Kidney tubule cell (primary cell): ENCODE measurements at places on chromosomes 2 and 18.

DNA sequence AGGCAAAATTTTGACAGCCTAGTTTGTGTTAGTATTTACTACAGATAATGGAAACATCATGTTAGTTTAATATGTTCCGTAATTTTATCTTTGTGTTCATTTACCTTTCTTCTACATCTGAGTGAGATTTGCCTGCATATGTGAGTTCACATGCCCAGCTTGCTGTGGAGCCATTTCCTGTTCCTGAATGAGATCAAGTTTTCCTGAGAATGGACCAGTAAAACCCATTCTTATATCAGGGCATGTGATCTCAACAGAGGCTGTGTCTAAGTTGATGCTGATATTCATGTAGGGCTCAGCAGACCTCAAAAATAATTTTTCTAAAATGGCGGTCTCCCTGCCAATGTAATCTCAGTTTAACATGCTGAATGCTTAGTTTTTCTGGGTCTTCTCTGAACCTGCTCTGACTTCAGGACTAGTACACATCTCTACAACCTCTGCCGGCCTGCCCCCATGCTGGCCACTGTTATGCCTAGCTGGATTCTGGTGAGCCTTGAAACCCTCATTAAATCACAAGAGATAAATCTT, 1.0 kb downstream of the IL1A start:
- no peak for DNase-seq

DNA sequence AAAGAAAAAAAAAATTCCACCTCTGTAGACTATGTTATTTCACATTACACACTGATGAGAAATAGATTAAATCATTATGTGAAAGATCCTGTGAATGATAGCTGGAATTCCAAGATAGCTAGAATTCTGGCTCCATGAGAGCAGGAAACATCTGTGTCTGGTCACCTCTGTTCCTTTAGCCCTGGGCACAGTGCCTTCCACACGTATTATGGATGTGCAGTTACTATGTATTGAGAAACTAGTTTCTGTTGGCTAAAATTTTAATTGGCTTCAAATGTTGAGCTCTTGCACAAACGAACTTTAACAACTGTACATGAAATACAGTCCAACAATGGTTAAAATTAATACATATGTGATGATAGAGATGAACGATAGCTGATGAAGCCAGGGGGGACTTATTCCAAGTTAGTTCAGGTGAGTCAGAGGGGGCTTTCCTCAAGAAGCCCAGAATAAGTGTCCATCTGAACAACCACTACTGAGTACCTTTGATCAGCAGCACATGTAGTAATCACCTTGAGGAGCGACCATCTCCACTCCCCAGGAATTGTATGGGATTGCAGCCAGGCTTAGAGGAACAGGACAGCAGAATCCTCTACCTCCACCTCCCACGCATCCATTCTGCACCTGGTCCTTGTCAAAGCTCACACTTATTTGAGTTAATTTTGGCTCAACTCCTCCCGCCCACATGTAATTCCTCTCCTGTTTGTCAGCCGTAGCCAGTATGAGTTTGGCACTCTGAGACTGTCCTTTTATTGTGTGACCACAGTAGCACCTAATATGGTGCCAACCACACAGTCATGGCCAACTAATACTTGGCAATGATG, 68.6 kb downstream of the NABP1 start:
- DNase-seq: no peak

DNA sequence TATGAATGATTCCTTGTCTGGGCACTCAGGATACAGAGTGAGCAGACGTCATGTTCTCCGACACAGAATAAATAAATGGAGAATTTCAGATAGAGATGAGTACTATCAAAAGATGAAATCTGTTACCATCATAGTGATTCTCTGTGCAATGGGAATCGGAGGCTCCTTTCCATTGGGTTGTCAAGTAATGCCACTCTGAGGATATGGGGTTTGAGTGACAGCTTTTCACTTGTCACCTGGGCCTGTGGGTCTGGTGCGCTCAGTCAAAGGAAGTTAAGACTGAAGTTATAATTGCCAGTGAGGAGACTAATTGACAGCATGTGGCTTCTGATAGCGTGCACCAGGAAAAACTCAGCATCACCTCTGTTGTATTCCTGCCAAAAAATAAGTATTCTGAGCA, 387.2 kb downstream of the SOX11 start:
- no peak for DNase-seq

DNA sequence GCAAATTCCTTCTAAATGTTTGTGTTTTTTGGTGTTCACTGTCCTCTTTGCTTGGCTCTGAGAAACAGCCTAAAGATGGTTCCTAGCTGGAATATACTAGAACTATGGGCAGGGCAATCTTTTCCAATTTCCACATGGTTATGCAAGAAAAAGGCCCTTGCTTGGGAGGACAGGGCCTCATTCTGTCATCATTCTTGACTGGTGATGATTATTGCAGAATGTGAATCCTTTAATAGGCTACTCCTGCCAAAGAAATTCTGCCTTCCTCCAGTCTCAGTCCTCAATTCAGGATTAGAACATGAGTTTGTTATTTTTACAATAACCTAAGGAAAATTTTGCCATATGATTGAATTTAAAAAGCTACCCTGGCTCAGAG, 218.7 kb downstream of the HNMT start:
- no peak for DNase-seq

DNA sequence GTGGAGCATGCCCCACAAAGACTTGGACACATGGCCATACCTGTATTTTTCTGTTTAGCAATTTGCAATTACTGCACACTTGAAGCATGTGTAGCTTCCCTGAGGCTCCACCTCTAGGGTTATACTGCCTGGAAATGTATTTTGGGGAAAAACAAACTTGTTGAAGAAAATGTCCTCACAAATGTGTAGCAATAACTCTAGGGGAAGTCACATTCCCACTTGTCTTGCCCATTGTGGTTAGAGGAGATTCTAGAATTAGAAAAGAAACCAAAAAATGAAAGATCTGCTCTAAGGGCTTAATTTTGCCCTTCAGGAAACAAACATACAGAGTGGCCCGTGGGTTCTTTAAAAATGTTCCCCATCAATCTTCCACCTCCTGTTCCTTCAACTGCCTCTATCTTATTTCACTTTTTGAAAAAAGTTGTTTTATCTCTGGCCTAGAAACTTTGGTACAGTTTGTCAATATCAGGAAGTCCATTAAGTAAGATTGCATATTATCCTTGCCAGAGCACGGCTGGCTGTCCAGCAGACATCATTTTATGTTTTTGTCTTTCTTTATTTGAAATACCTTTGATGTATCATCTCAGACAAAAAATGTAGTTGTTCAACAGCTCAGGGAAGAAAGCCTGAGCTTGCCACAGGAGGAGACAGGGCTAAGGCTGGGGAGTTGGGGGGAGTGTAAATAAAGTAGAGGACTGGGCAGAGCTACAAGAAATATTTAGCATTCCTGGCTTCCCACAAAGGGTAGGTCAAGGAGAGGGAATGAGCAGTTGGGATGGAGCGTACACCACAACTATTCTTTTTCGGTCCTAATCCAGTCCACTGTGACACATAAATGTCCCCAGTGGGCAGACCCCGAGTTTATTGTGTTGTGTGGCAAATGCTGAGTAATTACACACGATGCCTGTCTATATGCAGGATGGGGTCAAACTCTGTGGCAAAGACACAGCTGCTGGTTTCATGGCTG, 96.8 kb upstream of the CDC42EP3 start:
- peak; percentile 93 for DNase-seq

DNA sequence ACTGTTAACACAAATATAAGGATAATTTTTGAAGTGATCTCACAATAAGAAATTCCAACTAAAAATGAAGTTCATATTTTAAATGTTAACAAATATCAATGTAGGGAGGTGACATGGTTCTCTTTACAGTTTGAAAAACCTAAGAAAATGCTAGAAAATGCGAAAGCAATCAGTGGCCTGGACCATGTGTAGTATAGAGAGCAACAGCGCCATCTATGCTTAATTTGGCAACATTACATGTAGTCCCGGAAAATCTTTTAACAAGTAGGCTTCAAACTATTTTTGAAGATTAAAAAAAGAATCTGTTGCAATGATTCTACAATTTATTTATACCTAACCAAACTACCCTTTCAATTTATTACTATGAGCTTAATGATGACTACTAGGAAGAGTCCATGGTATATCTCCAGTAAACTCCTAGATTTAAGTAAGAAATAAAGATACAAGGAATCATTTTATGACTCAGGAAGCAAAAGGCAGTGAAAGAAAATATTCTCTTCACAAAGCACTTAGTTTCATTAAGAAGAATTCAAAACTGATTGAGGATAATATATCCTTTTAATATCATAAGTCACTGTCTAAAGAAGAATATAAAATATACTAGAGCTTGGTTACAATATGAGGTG, 33.3 kb downstream of the NDUFA10 start:
- peak; percentile 56 for DNase-seq

GRCh38 chr18:22998344-22998743, 65.2 kb downstream of the RBBP8 start:
- no peak for DNase-seq

- DNase-seq: no peak
Observed at GRCh38 chr2:57407772-57408201, 638.8 kb upstream of the VRK2 start.

DNA sequence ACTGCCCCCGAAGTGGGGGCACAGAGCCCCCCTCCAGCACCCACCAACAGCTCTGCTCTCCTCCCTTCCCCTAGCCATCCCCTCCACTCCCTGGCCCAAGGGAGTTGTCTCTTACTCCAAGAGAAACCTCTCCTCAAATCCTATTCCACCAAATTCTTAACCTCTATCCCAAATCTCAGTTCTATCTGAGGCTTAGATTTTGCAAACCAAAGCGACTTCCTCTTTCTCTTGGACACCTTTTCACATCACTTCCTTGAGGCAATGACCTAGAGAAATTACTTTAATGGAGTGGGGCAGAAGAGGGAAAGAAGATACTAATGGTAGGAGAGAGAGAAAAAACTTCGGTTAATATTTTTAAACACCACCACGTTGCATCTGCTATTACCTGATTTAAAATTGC, 167.2 kb downstream of the SS18 start:
- no peak for DNase-seq

- DNase-seq: peak; percentile 48
Observed at GRCh38 chr2:178473931-178474330, 4.5 kb downstream of the FKBP7 start.

DNA sequence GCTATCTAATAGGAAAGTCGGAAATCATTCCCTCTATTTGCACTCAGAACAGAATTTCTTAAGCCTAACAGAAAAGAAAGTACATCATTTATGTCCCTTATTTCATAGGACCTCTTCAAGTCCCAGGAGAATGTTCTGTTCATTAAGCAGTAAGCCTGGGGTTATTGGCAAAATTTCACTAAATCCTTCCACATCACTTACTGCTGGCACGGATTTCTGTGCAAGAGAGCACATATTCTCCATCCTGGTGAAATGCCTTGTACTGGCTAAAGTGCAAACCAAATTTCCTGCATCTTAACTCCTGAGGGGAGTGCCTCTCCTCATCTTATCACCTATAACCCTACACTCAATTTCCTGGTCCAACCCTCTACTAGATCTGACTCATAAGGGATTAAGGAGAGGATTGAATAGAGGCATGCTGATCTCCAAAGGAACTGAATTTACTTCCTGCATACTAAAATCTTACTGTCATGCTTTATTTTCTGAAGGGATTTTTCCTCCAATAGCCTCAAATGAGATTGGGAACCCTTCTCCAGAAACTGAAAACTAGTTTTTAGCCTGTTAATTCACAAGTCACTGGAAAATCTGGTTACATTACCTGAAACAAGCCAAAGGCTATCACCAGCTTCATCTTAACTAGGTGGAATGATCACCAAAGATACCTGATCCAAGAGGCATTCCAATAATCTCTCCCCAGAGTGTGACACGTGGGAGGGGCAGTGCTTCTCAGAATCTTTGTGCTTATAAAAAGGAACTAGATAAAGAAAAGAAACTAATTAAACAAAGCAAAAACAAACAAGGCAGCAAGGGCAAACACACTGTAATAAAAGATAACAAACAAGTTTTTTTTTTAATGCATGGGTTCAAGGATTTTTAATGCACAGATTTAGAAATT, 311.1 kb downstream of the NR4A2 start:
- peak; percentile 28 for DNase-seq

- DNase-seq: peak; percentile 38
Observed at GRCh38 chr2:3692375-3692774, 11.0 kb upstream of the DCDC2C start.

DNA sequence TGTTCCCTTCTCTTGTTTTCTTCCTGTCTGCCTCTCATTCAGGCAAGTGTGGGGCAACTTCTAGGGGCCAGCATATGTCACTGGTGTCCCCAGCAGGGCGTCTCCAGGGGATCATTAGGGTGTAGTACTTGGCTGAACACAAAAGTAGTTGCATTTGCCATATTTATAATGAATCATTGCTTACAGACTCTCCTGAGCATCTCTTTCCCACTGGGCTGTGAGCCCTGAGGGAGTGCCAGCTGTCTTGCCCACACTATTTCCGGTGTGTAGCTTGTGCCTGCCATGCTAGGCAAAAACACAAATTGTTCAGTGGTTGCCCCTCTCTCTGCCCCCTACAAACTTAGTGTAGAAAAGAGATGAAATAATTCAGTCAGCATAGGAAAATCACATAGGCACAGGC, 40.8 kb upstream of the SCLY start:
- DNase-seq: peak; percentile 13

- peak; percentile 57 for DNase-seq
Observed at GRCh38 chr2:158507141-158507540, 50.4 kb downstream of the PKP4 start.
